ENCODE measurements at places on chromosomes 11 and 22. TPM values are rescaled to one million over a fixed set of nuclear protein-coding genes. Genes with fewer than 3 reads are reported as not detected.

The PCF11 gene
- polyA plus RNA-seq: 14.8 TPM

The MS4A6A gene
- polyA plus RNA-seq: 1.5 TPM

The WT1 gene
- not detected for polyA plus RNA-seq

The OR51V1 gene
- not detected for polyA plus RNA-seq

The DNAJB7 gene
- not detected for polyA plus RNA-seq

The PNPLA3 gene
- not detected for polyA plus RNA-seq

The FAT3 gene
- polyA plus RNA-seq: not detected

The OR8U1 gene
- polyA plus RNA-seq: not detected

The OR51B2 gene
- polyA plus RNA-seq: not detected

The OR52I1 gene
- polyA plus RNA-seq: not detected

The NPAS4 gene
- polyA plus RNA-seq: not detected

The SESN3 gene
- polyA plus RNA-seq: 3.1 TPM

The UCP3 gene
- polyA plus RNA-seq: not detected

The KIF18A gene
- 2.3 TPM for polyA plus RNA-seq
